ENCODE measurements at places on chromosomes 6 and 20.

DNA sequence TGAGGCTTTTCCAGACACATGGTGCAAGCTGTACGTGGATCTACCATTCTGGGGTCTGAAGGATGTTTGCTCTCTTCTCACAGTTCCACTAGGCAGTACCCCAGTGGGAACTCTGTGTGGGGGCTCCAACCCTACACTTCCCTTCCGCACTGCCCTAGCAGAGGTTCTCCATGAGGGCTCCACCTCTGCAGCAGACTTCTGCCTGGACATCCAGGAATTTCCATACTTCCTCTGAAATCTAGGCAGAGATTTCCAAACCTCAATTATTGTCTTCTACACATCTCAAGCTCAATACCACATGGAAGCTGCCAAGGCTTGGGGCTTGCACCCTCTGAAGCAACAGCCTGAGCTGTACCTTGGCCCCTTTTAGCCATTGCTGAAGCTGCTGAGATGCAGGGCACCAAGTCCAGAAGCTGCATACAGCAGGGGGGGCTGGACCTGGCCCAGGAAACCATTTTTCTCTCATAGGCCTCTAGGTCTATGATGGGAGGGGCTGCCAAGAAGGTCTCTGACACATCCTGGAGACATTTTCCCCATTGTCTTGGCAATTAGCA is 11.6 kb downstream of the PDSS2 start:
- DNase-seq: no peak

- DNase-seq: no peak
Measured at GRCh38 chr6:17871836-17872235, 115.6 kb downstream of the KIF13A start.

DNA sequence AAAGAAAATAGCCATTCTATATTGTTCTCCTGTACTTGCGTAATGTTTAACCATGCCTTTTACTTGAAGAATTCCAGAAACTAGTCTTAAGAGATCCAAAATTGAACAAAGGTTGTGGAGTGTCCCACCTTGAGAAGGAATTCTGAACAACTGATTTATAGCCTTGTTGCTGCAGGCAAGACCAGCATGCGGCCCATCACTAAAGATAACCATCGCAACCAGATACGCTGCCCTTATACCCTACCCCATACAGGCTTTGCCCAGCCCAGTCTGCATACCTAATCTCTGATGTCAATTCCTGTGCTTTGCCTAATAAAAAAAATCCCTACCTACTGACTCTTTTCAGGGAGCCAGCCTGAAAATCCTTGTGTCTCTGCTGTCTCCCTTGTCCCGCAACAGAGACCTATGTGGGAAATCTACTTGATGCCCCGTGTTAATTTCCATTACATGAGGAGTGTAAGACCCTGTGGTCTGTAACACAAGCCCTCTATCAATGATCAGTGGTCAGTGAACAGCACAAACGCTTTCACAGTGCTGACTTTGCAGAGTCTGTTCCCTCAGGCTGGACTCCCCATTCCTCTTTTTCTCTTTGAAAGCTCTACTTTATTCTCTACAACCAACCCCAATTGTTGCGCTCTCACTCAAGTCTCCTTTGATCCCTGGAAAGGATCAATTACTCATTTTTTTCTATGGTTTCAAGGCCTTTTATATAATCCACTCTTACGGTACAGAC is 125.7 kb upstream of the BTBD3 start:
- DNase-seq: no peak

- DNase-seq: no peak
Measured at GRCh38 chr6:4125500-4125899, 9.9 kb downstream of the ECI2 start.

- DNase-seq: no peak
Measured at GRCh38 chr6:89657445-89658158, 19.1 kb upstream of the LYRM2 start.

GRCh38 chr6:157688960-157689599 is 134.0 kb upstream of the SNX9 start:
- no peak for DNase-seq

DNA sequence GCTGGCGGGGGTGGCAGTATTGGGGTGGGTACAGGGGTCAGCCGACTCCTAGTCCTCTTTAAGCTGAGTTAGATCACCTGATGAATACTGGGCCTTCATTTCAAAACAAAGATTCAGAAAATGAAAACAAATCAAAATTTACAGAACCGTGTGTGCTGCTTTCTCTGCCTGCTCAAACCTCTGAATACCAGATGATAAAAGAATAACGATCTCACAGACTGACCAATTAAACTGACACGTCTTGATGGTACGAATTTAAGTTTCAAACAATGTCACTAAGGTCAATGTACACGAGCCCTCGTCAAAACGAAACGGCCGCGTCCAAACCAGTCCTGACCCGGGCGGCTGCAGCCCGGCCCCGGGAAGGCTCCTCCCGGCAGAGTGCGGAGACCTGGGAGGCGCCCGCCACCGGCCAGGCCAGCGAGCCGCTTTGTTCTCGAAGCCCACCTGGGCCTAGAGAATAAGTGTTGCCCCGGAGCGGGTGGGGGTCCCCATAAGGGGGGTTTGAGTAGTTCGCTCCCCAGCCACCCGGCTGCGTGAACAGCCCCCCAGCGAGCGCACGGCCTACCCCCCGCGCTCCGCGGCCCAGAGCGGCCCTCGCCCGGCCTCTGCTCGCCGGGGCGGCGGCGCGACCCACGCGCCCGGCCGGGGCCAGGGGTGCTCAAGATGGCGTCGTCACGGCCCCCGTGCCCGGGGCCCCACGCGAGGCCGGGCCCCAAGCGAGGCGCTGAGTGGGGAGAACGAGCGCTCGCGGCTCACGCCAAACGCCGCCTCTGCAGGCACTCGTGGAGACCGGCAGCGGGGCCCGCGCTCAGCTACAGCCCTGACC is 728 bp downstream of the PSMA7 start:
- DNase-seq: no peak

- no peak for DNase-seq
Measured at GRCh38 chr20:44773070-44773829, 27.6 kb downstream of the KCNK15 start.

GRCh38 chr20:30484749-30485070 is 772.8 kb upstream of the DEFB115 start:
- DNase-seq: no peak

DNA sequence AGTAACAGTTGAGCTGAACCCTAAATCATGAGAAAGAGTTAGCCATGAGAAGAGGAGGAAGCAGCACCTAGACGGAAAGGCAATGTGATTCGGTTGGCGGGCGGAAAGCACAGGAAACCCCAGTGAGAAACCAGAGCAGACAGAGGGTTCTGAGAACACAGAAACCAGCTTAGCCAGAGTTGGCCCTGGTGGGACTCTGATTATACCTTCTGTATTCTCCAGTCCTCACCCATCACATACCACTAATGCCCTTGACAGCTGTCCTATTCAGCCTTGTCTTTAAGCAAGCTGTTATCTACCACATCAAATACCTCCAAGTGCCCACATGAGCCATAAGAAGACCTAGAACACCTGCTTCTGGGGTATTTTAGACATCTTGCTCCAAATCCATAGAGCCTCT is 58.9 kb upstream of the LRRC1 start:
- DNase-seq: no peak

DNA sequence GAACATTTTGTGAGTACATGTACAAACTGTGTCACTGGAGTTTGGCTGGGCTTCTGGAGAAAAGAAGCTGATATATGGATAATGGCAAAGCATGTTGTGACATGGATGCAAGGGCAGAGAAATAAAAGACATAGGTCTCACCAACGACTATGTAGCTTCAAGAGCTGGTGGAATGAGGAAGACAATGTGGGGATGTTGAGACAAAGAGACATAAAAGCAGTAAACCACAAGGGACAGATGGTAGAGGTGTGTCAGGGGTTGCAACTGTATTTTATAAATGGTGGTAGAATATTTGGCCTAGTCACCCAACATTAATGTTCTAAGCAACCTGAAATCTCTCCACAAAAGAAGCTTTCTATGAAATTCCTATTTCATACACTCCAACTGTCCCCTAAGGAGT is 199.0 kb downstream of the KCNQ5 start:
- no peak for DNase-seq

Data from GM18507 (cell line).